ENCODE measurements at places on chromosomes 4 and X. TPM values are rescaled to one million over a fixed set of nuclear protein-coding genes. Genes with fewer than 3 reads are reported as not detected.

Gene NOP14
- 76.0 TPM for total RNA-seq

Gene MTM1
- 13.3 TPM for total RNA-seq

Gene BOD1L1
- total RNA-seq, result 18.3 TPM

Gene CPE
- 0.22 TPM for total RNA-seq

Gene DRD5
- total RNA-seq, result not detected

Gene RS1
- total RNA-seq, result not detected

Gene SLC49A3
- total RNA-seq, result 0.29 TPM

Gene TRAM1L1
- not detected for total RNA-seq

Gene MMAA
- 1.3 TPM for total RNA-seq

Data from K562 (cell line).